ENCODE measurements at places on chromosomes 5 and 9.

GRCh38 chr5:136123236-136123768 is 9.3 kb upstream of the SMAD5 start:
- DNase-seq: no peak

GRCh38 chr9:16544842-16545241 is 325.6 kb downstream of the BNC2 start:
- DNase-seq: no peak

- DNase-seq: no peak
Measured at GRCh38 chr5:16234598-16234997, 55.0 kb upstream of the MARCHF11 start.

- no peak for DNase-seq
Measured at GRCh38 chr9:6367128-6367890, 39.1 kb downstream of the TPD52L3 start.

DNA sequence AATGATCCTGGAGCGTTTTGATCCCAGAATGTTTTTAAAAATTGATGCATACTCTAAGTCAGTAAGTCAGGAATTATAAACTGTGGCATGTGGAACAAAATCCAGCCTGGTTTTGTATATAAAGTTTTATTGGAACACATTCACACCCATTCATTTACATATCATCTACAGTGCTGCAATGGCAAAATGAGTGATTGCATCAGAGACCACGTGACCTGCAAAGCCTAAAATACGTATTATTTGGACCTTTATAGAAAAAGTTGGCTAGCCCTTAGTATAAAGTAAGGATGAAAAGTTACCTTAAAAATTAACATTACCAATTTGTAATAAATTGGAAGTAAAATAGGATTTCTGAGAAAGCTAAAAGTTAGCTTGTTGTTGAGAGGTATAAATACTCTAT is 95.0 kb downstream of the PCSK5 start:
- DNase-seq: no peak

GRCh38 chr5:160506006-160507004 is 84.7 kb downstream of the PTTG1 start:
- DNase-seq: no peak

DNA sequence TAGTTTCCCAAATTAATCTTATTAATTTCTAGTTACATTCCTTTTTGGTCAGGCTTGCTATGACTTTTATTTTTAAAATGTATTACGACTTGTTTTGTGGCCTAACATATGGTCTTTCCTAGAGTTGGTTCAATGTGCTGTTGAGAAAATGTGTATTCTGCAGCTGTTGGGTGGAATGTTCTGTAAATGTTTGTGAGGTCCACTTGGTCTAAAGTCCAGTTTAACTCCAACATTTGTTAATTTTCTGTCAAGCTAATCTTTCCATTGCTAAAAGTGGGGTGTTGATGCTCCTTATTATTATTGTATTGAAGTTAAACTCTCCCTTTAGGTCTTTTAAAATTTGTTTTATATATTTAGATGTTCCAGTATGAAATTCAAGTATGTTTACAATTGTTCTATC is 1010.8 kb upstream of the EDIL3 start:
- DNase-seq: no peak

DNA sequence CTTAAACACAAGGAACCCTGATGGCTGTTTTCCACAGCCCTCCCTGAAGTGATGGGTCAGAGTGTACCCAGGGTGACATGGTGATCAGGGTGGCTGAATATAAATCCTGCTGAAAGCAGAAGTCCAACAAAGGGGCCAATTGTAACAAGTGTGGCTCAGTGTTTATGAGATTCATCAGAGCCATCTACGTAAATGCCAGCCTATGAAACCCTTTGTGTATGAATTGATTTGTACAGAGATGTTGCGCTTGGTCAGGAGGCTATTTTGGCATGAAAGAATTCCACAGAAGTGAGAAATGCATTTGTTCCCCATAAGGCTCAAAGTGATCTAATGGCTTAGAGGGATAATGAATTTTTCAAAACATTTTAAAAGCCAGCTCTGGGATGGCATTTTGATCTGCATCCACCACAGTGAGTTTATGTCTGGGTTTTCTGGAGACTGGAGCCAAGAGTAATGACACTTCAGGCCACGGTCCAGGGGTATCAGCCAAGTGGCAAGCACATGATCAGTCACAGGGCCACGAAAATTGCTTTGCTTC is 12.4 kb downstream of the PRUNE2 start:
- no peak for DNase-seq

DNA sequence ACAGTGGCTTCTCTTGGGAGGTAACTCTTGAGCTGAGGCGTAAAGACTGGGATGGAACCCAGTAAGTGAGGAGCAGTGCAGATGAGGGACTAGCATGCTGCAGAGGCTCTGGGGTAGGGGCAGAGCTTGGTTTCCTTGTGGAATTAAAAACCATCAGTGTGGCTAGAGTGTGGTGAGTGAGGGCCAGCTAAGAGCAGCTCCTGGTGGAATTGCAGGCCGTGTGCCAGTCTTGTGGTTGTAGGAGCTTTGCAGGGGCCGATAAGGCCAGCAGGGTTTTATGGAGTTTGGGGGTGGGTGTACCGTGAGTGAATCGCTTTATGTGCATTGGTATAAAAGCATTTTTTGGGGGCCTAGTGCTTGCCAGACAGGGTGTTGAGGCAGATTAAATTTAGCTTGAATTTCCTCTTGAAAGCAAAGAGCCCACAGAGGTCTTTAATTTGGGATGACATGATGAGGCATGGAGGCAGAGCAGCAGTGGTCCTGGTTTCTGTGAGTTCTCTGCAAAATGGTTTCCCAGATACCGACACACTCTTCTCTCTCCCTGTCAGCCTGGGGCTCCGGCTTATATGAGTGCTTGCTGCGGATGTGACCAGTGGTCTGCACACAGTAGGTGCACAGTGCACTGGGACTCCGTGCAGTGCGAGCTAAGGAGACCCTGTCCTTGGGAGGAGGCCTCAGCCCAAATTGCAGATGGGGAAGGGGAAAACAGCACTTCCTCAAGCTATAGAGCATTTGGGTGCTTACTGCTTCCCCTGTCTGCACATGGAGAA is 176.4 kb upstream of the PITX1 start:
- no peak for DNase-seq

DNA sequence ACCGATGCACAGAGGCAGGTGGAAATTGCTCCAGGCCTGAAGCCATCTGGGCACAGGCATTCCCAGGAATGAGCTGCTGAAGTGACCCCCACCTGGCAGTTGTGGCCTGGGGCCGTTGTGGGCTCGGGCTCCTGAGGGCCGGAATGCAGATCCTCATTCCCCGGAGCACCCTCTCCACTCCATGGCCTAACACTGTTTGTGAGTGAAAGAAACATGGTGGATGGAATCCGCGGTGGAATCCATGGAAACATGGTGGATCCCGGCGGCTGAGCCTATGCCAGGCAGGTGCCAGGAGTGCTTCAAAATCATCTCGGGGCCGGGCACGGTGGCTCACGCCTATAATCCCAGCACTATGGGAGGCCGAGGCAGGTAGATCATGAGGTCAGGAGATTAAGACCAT is 3.6 kb upstream of the SARDH start:
- no peak for DNase-seq

DNA sequence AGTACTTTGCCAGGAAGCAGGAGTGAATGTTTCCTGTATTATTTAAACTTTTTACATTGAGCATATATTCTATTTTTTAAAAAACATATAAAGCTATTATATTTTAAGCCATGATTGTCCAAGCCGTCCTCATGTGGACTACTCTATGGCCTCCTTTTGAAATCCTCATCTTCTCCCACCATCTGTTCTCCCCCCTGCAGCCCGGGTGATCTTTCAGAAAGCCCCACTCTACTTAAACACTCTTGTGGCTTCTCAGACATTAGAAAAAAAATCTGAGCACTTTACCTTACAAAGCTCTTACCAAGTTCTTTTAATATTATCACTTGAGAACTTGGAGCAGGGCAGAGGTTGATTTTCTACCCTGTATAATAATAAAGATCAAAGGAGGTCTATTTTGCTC is 95.4 kb downstream of the CAVIN4 start:
- no peak for DNase-seq

DNA sequence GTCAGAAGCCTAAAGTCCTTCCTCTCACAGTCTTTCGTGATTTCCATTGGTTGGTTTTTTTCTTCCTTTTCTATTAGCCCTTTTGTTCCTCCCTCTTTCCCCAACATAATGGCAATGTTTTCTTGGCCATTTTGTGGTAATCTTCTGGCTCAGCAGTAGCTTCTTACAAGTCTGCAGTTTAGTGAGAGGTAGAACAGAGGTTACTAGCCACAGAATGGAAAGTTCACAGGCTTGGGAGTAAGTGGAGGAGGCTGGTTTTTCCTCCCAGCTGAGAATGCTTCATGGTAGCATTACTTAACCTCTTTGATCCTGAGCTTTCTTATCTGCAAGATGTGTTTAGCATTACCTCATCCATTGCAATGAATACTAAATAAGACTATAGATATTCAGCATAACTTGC is 346.9 kb downstream of the NFIB start:
- no peak for DNase-seq

GRCh38 chr9:110214090-110214489 is 6.1 kb upstream of the C9orf152 start:
- no peak for DNase-seq

GRCh38 chr9:81737871-81738507 is 48.6 kb upstream of the TLE1 start:
- DNase-seq: no peak

DNA sequence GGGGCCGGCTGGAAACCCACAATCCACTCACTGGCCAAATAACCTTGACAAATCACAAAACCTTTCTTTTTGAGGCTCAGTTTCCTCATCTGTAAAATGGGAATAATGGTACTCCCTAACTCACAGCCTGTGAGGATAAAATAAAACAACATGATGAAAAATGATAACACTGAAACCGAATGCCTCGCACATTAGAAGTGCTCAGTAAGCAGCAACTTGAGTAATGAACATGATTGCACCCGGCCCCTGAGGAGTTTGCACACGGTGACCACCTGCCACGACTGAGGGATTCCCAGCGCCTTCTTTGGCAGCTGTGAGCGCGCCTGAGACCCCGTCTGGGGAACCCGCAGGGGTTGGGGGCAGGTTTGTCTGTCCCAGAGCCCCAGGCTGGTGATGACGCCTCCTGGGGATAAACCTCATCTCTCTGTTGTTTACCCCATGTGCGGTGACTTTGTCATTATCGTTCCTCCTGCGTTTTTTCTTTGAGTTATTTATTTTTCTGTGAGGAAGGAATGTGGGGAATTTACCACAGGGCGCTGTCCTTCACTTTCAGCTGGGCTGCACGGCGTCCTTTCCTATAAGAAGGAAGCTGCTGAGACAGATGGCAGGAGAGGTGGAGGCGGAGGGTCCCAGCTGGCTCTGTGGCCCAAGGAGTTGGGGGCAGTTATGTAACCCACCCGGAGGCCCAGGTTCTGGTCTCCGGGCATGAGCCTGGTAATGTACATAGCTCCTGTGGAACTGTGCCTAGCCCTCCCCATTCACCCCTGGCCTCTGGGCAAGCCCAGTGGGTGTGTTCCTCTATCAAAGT is 3.0 kb upstream of the SYNPO start:
- no peak for DNase-seq

DNA sequence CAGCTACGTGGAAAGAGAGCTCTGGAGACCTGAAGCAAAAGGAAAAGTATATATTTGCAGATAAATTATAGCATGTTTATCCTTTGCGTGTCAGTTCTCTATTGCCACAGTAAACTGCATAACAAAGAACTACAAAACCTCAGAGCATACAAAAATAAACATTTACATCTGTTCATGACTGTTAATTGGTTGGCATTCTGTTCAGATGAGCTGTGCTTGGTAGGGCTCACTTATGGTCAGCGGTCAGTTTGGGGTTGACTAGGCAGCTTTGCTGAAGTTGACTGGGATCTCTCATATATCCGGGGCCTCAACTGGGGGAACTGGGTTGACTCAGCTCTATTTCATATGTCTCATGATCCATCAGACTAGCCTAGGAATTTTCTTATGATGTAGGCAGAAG is 257.7 kb downstream of the TLE1 start:
- DNase-seq: no peak

GRCh38 chr9:116493183-116493860 is 193.8 kb upstream of the TRIM32 start:
- no peak for DNase-seq

GRCh38 chr5:83035373-83036100 is 41.7 kb downstream of the TMEM167A start:
- no peak for DNase-seq

DNA sequence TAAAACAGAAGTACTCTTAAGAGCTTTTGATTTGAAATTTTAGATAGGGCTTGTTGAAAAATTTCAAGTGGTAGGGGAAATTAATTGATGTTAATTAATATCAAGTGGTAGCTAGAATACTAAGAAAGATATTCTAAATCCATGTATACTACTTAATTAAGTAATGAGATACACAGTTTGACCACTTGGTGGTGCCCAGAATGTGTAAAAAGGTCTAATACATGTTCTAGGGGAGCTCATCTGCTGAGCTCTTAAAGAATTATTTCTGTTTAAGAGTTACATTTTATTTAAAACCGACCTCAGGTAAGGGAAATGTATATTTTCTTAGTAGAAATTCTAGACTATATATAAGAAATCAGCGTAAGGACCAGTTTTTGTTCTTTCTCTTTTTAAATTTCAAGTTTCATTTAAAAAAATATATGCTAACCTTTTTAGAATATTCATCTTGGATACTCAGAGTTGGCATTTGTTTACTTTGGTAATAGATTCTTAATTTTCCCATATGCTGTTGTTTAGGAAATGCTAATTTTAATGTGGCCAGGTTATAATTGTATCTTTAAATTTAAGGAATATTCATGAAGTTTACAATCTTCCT is 61.5 kb downstream of the LNPEP start:
- no peak for DNase-seq

DNA sequence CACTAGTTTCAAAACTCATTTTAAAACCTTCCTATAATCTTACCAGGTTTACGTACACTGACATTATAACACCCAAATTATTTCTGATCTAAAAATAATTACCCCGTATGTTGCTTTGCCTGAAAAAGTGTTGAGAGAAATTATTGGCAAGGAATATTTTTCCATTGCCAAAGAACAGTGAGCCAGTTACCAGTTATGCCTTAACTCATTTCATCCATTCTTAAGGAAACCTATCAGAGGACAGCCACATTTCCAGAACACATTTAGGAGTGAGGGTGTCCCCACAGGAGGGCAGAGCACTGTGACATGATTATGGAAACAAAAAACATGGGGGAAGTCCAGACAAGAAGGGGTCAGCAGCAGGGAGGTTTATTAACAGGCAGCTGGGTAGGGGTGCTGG is 52.2 kb downstream of the GABBR2 start:
- no peak for DNase-seq

DNA sequence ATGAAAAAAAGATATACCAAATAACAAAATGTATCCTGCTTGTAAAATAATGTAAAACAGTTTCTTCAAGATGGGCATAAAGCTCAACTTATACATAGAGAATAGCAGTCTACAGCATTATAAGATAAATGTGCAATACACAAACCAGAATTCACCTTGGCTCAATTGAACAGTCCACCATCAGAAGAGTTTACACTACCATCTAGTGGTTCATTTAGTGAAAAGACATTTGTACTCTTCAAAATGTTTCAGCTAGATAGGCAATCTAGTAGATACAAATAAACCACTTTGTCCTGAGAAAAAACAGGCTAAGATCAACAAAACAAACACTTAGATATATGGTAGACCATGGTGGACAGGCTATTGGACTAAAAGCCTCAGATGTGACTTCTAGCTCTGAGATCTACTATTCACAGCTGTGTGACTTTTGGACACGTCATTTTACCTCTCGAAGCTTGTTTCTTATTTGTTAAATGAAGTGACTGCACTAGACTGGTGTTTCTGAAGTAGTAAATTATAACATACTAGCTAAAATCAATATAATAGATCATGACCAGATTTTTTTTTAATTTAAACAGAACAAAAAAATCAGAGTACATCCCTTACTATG is 22.1 kb upstream of the TPD52L3 start:
- no peak for DNase-seq

GRCh38 chr5:149441194-149441753 is 62.2 kb upstream of the IL17B start:
- no peak for DNase-seq
